BJ (cell line): ENCODE measurements at places on chromosomes 3 and 15. TPM values are rescaled to one million over a fixed set of nuclear protein-coding genes. Genes with fewer than 3 reads are reported as not detected.
A peak's percentile ranks its signal among the peaks of the same experiment; 100 is the strongest.

DNAJA4 gene
- polyA plus RNA-seq = 2.8 and 4.1 TPM in 2 replicates

SEMA7A gene
- 14.1 and 22.7 TPM in 2 replicates for polyA plus RNA-seq

GCNT3 gene
- polyA plus RNA-seq = not detected in 2 replicates

SLC6A1 gene
- not detected in 2 replicates for polyA plus RNA-seq

MAP6D1 gene
- polyA plus RNA-seq = 3.9 and 5.0 TPM in 2 replicates

ACTRT3 gene
- 2.3 and 2.9 TPM in 2 replicates for polyA plus RNA-seq

GRCh38 chr15:62649793-62650420 lies 392.6 kb upstream of the TPM1 start:
- DNase-seq = no peak

DNA sequence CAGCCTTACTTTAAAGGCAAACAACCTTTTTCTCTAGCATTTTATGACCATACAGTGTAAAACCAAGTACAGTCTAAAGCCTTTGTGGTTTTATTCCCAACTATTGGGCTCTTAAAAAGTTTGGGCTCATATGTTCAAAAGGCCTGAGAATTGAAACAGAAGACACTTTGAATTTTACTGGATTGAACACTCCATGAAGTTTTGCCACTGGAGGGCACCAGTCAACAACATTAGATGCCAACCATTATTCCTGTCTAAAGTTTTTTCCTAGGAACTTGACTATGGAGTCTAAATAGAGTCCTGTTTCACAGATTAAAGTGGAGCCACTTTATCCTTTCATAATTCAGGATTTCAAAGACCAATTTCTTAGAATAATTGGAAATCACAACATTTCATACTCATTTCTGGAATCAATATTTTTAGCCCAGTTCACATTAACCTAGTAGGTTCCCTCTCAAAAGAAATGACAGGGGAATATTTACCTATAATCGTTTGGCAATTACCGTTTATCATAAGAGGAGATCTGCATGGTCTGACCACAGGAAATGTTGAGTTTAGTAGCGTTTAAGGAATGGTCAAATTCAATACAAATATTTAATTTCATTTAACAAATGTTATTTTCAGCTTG lies 244.1 kb upstream of the PDZRN3 start:
- DNase-seq = peak; percentile 0

GRCh38 chr15:46450810-46451182 lies 816.0 kb downstream of the SQOR start:
- DNase-seq = no peak

DNA sequence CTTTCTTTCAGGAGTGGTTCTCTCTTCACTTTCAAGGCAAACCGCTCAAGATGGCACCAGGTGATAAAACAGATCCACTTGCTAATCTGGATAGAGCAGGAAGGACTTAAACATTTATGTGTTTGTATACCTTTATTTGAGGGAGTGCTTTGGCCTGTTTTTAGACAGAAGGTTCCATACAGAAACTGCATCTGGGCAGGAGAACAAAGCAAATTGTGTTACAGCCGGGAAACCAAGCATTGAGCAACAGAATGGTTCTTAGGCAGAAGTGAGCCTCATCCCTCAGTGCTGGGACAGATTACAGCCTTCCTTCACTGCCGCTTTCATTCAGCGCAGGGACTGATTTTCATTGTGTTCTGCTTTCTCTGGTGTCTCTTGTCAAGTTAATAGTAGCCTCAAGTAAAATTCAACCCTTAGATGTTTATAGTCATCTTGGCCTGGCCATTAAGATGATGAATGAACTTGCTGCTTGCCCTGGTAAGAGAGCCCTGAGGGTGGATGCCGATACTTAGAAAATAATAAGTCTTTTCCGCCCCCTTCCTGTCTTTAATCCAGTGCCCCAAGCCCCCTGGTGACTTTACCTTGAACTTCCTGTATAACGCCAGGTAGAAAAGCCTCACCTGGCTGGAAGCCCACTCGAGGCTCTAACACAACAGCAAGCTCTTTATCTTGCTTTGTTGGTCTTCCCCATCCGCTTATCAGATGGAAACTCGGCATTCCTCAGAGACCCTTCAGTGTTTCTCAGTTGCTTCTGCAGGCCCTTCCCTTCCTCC lies 168.0 kb upstream of the CTDSPL start:
- no peak for DNase-seq

GRCh38 chr15:50925281-50925680 lies 16.8 kb downstream of the AP4E1 start:
- no peak for DNase-seq

DNA sequence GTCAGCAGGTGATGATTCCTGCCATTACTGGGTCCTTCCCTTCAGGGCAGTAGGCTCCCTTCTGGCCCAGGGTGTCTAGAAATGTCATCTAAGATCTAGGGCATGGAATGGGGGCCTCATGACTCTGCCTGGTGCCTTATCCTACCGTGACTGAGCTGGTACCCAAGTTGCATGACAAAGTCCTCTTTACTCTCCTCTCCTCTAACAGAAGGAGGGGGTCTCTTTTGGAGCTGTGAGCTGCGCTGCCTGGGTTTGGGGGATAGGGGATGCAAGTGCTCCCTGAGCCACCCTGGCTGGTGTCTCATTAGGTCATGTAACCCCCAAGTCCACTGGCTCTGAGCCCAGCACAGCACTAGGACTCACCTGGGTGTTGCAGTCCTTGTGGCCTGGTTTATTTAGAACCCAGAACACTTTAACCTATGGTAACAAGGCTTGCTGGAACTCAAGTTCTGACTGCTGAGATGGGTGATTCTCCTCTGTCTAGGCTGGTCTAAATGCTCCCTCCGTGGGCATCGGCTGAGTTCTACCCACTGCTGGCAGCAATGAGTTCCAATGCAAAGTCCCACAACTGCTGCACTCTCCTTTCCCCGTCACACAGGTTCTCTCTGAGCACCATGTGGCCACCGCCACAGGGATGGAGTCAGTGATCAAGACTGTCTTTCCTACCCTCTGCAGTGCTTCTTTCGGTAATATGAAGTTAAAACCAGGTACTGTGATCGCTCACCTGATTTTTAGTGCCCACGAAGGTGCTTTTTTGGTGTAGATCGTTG lies 34.0 kb downstream of the XXYLT1 start:
- DNase-seq = no peak

DNA sequence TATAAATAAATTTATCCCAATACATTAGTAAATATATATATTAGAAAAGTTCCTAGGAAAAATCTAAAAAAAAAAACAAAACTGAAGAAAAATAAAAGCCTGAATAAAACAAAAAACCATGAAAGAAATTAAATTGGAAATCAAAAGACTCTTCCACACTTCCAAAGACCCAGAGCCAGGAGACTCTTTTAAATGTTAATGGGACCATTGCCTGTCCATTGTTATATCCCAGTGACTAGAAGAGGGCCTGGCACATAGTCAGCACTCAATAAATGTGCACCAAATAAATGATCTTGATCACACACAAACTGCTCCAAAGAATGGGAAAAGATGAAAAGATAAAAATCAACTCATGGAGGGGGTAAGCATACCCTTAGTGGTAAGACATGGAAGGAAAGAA lies 51.3 kb upstream of the CLDN18 start:
- no peak for DNase-seq

GRCh38 chr15:33357845-33358244 lies 47.1 kb downstream of the RYR3 start:
- DNase-seq = no peak

DNA sequence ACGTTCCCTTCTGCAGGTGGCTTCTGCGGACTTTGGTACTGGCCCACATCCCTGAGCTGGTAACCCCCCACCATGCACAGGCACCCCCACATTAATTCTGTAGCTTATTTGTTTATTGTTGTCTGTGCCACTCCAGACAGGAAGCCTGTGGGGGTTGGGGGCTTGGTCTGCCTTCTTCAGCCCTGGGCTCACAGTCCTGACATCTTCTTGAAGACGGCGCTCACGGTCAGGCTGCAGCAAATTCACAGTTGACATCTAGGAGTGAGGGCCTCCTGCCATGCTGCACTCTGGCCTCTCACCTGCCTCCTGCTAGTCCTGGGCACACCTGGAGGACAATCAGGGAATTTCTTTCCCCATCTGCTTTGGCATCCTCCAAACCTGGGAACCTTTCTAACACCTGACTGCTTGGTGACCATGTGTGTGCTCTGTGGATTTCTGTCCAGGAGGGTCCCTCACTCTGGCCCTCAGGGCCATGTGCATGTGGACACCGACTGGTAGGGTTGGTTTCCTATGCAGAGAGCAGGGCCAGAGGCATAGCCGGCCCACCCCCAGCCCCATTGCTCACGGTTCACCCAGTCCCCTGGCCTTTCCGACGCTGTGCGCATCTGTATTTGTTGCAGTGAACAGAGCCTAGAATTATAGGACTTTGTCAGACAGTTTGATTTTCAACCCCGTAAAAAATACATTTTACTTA lies 68.8 kb downstream of the APBA2 start:
- no peak for DNase-seq

- no peak for DNase-seq
Measured at GRCh38 chr3:42289026-42289425, 23.0 kb upstream of the CCK start.
